ENCODE measurements at places on chromosomes 3 and 15.

DNA sequence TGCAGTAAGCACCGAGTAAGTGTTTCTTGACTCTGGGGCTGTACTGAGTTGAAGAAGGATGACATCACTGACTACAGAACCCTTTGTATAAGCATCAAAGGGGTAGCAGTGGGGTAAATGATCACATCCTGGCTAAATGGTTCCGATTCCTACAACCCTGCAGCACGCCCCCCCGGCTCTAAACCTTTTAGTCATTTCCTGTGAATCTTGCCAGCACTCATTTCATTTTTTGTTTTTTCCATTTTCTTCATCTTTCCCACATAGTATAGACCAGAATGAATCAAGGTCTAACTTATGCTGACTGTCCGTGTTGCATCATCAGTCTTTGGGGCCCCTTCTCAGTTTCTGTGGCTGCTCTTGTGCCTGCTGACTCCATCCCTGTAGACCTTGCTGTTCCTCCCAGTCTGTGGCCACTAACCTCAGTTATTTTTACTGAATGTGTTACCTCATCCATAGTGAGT, 383.1 kb upstream of the TPRG1 start:
- DNase-seq: peak; percentile 83

GRCh38 chr3:72193771-72194430, 409.0 kb upstream of the PROK2 start:
- DNase-seq: no peak

- DNase-seq: no peak
These were observed 171.6 kb downstream of the PTPRG start for GRCh38 chr3:61733000-61733399.

- DNase-seq: no peak
These were observed 1.3 kb upstream of the MASP1 start for GRCh38 chr3:187292631-187293515.

GRCh38 chr15:85120351-85121113, 138.9 kb downstream of the PDE8A start:
- DNase-seq: no peak

DNA sequence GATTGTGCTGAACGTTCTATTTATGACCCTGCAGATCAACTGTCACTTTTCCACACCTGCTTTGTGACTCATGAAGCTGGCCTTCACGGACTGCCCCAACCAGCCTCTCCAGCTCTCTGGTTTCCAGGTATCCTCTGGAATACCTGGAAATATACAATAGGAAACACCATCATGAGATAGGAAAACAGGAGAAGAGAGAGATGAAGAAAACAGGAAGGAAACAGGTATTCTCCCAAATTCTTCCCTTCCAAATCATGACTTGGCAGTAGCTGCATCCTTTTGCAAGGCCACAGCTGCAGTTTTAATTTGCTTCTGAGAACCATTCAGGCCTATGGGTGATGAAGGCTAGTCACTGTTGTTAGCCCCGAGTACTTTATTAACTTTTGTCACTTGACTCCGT, 909.1 kb downstream of the EPHA3 start:
- DNase-seq: no peak

DNA sequence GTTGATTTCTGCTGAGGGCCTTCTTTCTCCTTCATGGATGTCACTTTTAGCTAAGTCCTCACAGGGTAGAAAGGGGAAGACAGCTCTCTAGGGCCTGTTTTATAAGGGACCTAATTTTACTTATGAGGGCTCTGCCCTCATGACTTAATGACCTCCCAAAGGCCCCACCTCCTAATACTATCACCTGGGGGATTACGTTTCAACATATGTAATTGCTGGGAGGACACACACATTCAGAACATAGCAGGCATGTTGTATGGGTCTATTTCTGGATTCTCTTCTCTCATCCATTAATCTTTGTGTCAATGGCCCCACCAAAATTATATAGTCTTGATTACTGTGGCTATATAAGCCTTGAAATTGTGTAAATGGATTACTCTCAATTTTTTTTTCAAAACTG, 255.0 kb downstream of the CLSTN2 start:
- DNase-seq: no peak

DNA sequence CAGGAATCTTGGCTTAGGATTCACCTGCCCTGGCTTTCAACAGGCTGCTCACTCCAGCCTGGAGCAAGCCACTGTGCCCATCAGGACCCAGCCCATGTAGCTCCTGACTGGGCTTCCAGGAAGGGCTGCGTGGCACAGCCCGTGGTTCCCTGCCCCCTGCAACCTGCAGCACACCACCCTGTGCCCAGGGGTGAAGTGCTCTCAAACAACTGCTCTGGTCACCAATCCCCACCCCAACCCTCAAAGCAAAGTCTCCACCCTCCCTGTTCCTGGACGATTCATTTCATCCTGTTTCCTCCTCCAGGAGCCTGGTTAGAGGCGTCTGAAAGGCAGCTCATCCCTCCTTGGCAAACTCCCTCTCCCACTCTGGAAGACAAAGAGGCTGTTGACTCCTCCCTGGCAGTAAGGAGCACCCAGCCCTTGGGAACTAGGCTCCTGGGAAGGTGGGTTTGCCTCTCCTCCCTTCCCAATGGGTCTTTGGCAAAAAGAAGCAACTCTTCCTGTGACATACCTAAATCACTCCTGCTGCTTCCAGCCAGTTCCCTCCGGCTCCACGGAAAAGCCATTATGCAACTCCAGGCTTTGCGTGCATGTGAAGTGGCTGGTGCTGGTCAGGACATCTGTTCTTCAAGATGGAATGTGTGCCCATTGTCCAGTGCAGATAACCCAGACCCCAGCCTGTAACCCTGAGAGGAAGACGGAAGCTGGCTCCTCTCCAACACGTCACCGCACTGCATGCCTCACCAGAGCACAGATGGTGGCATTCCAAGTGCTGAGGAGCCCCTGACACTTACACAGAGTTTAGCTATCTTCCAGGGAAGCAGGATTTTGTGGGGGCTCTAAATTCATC, 29.1 kb upstream of the VIPR1 start:
- DNase-seq: no peak

GRCh38 chr15:70474471-70475406, 288.6 kb downstream of the UACA start:
- peak; percentile 98 for DNase-seq

GRCh38 chr3:45124352-45124751, 21.8 kb downstream of the CDCP1 start:
- peak; percentile 84 for DNase-seq

GRCh38 chr3:30586096-30586805, 20.1 kb upstream of the TGFBR2 start:
- no peak for DNase-seq

DNA sequence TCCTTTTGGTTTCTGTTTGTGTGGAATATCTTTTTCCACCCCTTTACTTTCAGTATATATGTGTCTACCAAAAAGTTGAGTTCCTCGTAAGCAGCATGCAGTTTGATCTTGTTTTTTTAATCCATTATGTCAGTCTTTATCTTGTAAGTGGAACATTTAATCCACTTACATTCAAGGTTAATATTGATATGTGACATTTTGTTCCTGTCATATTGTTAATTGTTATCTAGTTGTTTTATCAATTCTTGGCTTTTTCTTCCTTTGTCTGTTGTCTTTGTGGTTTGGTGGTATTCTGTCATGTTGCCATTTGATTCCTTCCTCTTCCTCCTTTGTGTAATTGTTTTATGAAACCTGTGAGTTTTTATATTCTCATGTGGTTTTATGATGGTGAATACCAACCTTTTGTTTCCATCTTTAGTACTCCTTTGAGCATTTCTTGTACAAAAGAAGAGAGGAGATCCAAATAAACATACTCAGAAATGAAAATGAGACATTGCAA, 43.4 kb upstream of the XCR1 start:
- DNase-seq: no peak

GRCh38 chr3:111715911-111716523, 120.9 kb upstream of the ZBED2 start:
- DNase-seq: peak; percentile 53

DNA sequence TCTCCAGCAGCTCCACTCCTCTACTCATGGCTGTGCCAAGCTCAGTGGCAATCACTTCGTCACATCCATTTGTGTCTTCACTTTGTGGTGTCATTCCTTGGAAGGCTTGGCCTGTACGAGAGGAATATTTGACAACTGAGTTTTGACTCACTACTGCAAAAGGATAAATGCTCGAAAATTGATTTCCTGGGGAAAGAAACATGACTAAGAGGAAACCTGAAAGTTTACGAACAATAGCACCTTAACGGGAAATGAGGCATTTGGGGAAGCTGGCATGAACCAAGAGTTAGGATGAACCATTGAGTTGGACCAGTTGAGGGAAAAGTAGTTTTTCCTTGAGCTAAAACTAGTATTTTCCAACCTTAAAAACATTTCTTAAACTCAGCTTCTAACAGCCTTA, 74.2 kb upstream of the ABHD17C start:
- no peak for DNase-seq

GRCh38 chr3:188339410-188340295, 185.7 kb downstream of the LPP start:
- no peak for DNase-seq

DNA sequence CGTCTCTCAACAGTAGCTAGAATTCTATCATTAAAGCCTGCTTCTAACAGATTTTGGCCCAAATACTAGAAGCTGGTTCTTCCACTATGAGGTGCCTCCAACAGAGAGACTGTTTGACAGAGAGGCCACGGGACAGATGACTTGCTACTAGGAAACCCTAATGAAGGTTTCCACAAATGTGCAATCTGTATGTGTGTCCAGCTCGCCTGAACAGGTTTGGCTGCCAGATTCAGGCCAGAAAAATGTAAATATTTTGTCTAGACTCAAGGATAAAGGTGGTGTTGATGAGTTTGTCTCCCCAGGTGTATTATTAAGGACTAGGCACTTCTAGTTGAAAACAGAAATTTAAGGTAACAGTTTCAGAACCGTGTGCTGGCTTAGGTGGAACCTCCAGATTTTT, 91.6 kb upstream of the TRIM42 start:
- no peak for DNase-seq

DNA sequence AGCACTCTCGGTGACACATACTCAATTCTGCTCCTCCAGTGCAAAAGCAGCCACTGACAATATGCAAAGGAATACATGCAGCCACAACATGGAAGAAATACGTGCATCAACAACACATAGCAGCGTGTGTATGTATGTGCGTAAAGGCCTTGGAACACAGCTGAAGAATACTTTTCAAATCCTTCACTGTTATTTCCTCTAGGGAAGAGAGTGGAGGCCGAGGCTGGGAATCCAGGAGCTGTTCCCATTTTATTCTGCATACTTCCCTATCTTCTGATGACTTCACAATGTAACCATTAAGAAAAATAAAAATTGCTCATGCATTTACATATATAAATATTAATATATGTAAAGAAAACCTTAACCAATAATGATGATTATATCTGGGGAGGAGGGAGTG, 36.6 kb upstream of the MGLL start:
- DNase-seq: no peak

- DNase-seq: no peak
These were observed 22.3 kb downstream of the C2CD4B start for GRCh38 chr15:62142736-62143135.

GRCh38 chr15:83890587-83890986, 236.7 kb downstream of the ADAMTSL3 start:
- no peak for DNase-seq

DNA sequence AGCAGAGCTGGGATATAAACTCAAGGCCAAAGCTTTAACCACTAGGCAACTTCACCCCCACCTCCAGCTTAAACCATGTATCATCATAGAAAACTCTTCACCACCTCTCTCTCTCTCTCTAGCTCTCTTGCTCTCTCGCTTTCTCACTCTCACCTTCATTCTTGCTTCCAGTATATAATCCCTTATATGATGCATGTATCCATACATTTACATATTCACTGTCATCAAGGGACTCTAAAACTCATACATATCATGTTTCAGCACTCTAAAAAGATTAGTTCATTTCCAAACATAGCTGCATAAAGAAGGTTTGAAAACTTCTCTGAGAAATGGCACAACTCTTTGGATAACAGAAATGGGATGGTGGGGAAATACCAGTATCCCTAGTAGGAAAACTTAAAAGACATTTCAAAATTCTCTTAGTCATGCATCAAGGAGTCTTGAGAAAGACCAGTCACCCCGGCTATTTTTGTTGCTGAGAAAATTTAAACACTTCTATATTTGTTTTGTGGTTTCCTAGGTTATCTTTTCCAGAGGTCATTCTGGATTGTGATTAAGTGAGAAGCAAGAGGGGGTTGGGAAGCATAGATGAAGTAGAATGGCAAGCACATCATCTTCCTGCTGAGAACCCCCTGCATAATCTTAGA, 447.8 kb upstream of the THBS1 start:
- peak; percentile 56 for DNase-seq

DNA sequence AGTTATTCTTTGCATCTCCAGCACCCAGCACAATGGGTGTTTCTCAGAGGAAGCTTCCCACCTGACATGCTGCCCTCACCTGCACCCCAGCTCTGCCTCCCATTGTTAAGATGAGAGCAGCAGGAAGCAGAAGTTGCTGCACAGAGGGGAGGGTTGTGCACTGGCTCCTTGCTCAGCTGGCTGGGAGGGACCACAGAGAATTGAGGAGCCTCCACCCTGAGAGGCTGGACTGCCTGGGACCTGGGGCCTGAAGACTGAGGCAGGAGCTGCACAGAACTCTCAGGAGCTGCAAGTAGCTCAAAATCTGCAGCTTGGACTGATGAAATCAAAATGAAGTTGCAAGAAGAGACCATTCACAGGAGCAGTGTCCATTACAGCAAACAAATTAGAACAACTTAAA, 222.3 kb upstream of the LINGO1 start:
- DNase-seq: no peak

DNA sequence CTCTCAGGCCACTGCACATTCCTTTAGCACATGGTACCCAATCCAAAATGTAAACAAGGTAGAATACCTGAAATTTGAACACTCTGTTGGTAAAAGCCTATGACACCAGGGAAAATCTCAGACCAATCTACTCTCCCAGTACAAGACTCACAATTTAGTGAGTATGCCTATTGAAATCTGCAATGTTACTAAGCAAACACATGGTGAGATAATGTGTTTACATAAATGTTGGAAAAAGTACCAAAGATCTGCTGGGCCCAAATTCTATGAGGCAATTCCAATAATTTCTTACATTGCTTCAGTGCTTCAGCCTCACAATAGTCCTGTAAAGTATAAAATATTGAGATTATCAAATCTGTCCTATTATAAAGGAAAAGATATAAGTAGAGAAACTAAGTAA, 536.1 kb downstream of the PYDC2 start:
- DNase-seq: no peak

GRCh38 chr3:158213461-158213860, 103.6 kb downstream of the RSRC1 start:
- no peak for DNase-seq

- no peak for DNase-seq
These were observed 2.2 kb upstream of the B3GALNT1 start for GRCh38 chr3:161107311-161107710.

Measured in astrocyte of the hippocampus (primary cell).